Endodermal cell (in vitro differentiated cells): ENCODE measurements at places on chromosomes 13 and 19. TPM values are rescaled to one million over a fixed set of nuclear protein-coding genes. Genes with fewer than 3 reads are reported as not detected.

- no peak overlapping the region for H3K27ac ChIP-seq
- no peak overlapping the region for H3K4me3 ChIP-seq
- no peaks in the 10 kb centered on the region for H3K27me3 ChIP-seq
- no peaks in the 10 kb centered on the region for H3K36me3 ChIP-seq
- peak; percentile 60 for DNase-seq
These were observed 648.0 kb downstream of the DACH1 start for GRCh38 chr13:71218960-71219359.

DNA sequence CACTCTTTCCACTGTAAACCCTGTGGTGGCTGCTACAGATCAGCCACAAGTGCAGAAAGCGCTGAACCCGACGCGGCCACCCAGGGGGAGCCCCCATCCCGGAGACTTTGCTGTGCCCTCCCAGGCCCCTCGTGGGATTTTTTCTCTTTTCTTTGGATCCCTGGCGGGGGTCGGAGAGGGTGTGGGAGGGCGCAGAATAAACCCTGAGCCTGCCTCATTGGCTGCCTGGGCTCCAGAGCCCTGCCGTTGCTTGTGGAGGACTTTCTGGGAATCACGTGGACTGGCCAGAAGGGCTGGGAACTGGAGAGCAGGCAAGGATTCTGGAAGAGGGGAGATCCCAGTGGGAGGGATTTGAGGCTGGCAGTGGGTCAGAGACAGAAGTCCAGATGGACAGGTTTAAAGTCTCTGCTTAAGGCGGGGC, 24.9 kb downstream of the GADD45B start:
- H3K27me3 ChIP-seq = no peaks in the 10 kb centered on the region
- H3K4me3 ChIP-seq = no peak overlapping the region
- H3K36me3 ChIP-seq = no peaks in the 10 kb centered on the region
- DNase-seq = no peak
- H3K27ac ChIP-seq = no peak overlapping the region
- H3K4me1 ChIP-seq = no peaks in the 10 kb centered on the region

DNA sequence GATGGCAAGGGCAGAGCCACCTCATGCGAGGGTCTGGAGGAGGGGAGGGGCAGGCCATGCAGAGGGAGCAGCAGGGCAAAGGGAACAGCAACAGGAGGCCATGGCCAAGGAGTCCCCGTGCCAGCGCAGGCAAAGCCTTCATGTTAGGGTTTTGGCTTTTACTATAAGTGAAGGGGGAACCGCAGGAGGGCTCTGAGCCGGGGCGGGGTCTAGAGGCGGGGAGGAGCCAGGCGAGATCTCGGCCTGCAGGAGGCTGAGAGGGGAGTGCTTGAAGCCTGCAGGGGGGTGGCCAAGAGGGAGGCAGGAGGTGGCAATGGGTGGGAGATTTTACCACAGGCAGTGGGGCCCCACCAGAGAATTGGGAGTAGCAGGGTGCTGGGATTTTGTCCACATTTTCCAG, 6.3 kb downstream of the ARHGAP33 start:
- H3K4me1 ChIP-seq = no peaks in the 10 kb centered on the region
- DNase-seq = peak; percentile 77
- no peaks in the 10 kb centered on the region for H3K36me3 ChIP-seq
- H3K27me3 ChIP-seq = peaks cover 4% of the 10 kb centered on the region
- H3K4me3 ChIP-seq = no peak overlapping the region
- no peak overlapping the region for H3K27ac ChIP-seq

- no peak overlapping the region for H3K4me3 ChIP-seq
- DNase-seq = no peak
- H3K27ac ChIP-seq = peak overlapping the region; percentile 7
- H3K27me3 ChIP-seq = no peaks in the 10 kb centered on the region
These were observed 384.3 kb downstream of the EFNB2 start for GRCh38 chr13:106151056-106151699.

GRCh38 chr13:27036236-27036981, 135.2 kb downstream of the USP12 start:
- H3K27ac ChIP-seq = no peak overlapping the region
- no peak overlapping the region for H3K4me3 ChIP-seq
- H3K4me1 ChIP-seq = no peaks in the 10 kb centered on the region
- no peak for DNase-seq
- H3K27me3 ChIP-seq = peaks cover 16% of the 10 kb centered on the region

GRCh38 chr19:11451327-11451870, 16.0 kb downstream of the PRKCSH start:
- peaks cover 33% of the 10 kb centered on the region for H3K36me3 ChIP-seq
- no peak overlapping the region for H3K27ac ChIP-seq
- no peak for DNase-seq
- no peaks in the 10 kb centered on the region for H3K27me3 ChIP-seq
- no peaks in the 10 kb centered on the region for H3K4me1 ChIP-seq
- no peak overlapping the region for H3K4me3 ChIP-seq

- H3K4me1 ChIP-seq = no peaks in the 10 kb centered on the region
- no peak overlapping the region for H3K27ac ChIP-seq
- no peaks in the 10 kb centered on the region for H3K27me3 ChIP-seq
- no peak for DNase-seq
- no peak overlapping the region for H3K4me3 ChIP-seq
These were observed 6.9 kb upstream of the GMIP start for GRCh38 chr19:19650331-19650730.

DNA sequence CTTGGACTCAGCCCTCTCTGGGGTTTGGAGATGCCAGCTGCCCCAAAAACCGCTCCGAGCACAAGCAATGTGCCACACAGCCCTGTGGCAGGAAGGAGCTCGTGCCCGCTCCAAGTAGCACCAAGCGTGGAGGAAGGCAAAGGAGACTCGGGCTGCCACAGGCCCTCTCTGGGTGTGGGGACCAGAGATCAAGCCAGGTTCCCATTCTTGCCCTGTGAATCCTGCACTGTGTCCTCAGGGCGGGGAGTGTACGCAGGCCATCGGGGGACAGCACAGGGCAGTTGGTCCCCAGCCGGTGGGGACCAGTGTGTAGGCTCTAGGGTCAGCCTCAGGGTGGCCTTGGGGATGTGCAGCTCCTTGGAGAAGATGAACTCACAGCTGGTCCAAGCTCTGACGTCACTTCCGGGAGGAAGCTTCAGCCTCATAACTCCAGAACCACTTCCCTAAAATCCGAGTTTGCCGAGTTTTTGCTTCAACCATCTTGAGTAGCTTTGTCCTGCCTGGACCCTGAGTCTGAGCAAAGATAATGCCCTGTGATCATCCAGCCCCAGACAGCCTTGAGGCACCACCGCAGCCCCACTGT, 9.3 kb upstream of the CPAMD8 start:
- no peak for DNase-seq
- no peaks in the 10 kb centered on the region for H3K4me1 ChIP-seq
- H3K27ac ChIP-seq = no peak overlapping the region
- no peak overlapping the region for H3K4me3 ChIP-seq

The TPT1 gene
- total RNA-seq = 2,192 to 2,491 TPM (median 2,373 TPM) in 3 replicates

The SIAH3 gene
- total RNA-seq = not detected in 2 replicates
